NCI-H460 (cell line): ENCODE measurements at places on chromosomes 13 and 19. TPM values are rescaled to one million over a fixed set of nuclear protein-coding genes. Genes with fewer than 3 reads are reported as not detected.

GRCh38 chr13:25177012-25177411 is 4.9 kb upstream of the AMER2 start:
- DNase-seq = no peak

GRCh38 chr13:113820813-113821651 is 42.8 kb downstream of the GAS6 start:
- peak; percentile 24 for DNase-seq

DNA sequence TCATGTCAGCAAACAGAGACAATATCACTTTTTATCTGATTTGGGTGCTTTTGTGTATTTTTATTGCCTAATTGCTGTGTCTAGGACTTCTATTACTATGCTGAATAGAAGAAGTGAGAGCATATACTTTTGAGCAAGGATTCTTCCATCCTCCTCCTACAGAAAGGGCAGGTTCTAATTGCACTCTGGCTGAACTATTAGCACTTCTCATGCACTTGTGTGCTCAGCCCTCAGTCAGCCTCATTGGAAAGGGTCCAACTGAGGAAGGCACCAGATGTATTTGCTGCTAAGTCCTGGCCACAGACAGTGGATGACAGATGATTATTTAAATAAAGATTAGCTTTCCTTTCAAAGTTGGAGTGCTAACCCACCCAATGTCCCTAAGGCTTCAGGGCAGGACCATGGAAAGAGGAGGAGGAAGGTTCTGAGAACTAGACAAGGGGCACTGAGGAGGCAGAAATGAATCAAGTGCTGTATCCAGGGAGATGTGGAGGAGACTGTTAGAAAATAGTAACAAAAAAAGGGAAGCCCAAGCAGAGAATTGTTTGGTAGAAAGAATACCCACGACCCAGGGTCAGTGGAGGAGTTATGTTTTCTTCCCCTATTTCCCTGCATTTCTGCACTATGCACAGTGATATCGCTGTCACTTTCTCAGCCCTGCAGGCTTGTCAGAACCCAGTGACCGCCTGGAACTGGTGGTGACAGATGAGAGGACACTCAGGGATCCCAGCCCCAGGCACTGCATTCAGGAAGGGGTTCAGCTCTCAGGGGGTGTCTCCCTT is 8.0 kb downstream of the LILRB4 start:
- no peak for DNase-seq

- no peak for DNase-seq
Observed at GRCh38 chr19:48452289-48453190, 2.8 kb upstream of the KCNJ14 start.

Gene PSPN
- 1.1 and 5.3 TPM in 2 replicates for total RNA-seq

Gene ERICH6B
- total RNA-seq = not detected in 2 replicates

Gene PLK5
- 0.05 TPM in 1 of 2 replicates, not detected in the other for total RNA-seq

Gene CCL25
- total RNA-seq = not detected in 2 replicates

Gene SOX1
- total RNA-seq = not detected in 2 replicates
